Stimulated activated naive CD8-positive, alpha-beta T cell treated with anti-CD3 and anti-CD28 coated beads, Interleukin-15, amount 100 ng/mL, for 72 hours (primary cell): ENCODE measurements at places on chromosomes 4 and X.

DNA sequence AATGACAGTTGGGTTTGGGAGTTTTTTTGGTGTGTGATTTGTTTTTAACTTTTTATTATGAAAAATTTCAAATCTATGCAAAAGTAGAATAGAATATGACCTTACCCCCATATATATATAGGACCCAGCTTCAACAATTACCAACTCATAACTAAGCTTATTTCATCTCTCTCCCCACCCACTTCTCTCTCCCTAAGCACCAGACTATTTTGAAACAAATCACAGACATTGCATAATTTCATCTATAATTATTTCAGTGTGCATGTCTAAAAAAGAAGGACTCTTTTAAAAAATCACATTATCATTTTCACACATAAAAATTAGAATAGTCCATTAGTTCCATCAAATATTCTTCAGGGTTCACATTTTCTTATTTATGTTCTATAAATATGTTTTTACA, 28.3 kb upstream of the NKX6-1 start:
- DNase-seq: no peak

DNA sequence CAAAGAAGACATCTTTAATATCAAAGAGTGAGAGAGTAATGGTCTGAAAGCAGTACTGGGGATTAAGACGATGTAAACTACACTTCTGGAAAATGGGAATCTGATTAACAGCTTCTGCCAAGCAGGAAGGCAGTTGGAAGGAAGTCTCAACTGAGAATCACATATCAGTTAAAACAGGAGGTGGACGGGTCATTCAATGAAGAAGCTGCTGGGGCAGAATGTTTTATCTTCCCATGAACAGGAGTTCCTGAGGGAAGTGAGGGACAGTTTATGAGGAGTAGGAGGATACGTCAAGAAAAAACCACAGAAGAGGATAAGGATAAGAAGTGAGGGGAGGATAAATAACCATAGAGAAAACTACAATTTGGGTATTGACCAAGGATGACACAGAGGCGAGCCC, 38.7 kb upstream of the MAGEA10 start:
- DNase-seq: no peak

DNA sequence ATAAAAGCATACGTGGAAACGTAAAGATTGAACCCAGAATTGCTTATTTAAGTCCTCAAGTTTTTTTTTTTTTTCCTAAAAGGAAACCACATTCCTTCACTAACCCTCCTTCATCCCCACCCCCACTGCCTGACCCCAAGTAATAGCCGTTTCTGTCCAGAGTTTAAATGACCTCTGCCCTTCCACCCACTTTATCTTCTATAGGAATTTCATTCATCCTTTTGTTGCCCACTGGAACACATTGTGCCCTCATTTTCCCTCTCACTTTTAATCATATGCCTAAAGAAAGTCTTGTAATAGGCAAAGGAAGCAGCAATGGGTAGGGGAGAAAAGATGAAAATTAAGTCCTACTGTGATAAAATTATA, 62.7 kb downstream of the SH3RF1 start:
- no peak for DNase-seq

DNA sequence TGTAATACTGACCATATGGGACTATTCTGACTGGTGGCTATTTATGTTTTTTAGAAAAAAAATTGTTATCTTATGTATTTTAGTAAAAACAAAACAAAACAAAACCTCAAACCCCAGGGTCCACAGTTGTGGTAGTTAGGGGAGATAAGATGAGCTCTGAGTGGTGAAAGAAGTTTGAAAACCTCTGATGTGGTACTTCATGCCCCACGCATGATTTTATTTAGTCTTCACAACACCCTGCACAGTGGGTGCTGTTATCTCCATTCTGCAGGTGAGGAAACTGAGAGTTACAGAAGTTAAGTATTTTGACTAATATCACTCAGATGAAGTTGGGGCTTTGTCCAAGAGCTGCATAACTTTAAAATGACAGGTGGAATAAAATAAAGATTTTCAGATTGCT, 230.6 kb upstream of the TRPC5 start:
- DNase-seq: no peak
